Activated T-cell treated with anti-CD3 and anti-CD28 coated beads for 1 hour (primary cell): ENCODE measurements at places on chromosomes 1 and 21.

DNA sequence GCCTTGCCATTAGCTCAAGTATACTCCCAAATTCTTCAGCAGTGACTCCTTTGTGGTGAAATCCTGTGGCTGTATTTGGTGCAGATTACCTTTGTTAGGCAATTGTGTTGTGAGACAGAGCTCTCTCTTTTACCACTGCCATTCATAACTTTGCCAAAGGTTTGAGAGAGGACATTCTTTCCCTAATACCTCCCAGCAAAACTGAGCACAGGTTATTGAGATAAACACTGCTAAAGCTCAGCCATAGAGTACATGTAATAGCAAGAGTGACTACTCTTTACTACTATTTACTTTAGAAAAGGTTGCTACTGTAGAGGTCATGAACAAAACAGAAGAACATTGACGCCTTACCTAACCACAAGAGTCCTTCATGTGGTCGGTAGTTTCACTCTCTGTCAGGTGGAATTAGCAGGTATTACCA, 514.0 kb upstream of the ADAMTS5 start:
- no peak for DNase-seq

DNA sequence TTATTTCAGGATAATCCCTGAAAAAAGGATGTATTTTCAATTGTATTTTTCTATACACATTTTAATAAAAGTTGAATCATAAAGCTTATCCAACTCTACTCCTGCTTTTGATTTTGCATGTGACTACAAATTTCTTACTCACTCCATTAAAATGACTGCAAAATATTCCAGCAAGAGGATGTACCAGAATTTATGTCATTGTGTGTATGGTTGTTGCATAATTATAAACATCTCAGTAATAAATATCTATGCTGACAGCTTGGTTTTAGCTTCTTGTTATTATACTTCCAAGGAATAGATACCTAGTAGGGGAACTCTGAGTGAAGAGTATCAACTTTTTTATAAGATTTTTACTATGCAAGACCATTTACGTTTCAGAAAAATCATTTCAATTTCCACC, 463.2 kb upstream of the RUNX1 start:
- DNase-seq: no peak

GRCh38 chr1:69710484-69711189, 142.9 kb downstream of the LRRC7 start:
- no peak for DNase-seq

DNA sequence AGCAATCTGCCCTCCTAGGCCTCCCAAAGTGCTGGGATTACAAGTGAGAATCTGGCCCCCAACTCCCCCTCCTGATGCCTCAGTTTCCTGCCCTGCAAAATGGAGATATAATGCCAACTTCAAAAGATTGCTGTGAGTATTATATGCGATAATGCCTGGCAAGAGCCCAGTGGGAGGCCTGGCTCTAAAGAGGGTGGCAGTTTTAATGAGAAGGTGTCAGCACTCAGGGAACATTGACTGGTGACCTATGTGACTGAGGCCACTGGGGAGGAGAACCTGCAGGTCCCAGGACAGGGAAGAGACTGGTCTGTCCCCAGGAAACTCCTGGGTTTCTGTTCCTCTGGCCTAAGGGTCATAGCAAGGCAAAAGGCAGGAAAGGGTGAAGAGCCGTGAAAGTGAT, 11.0 kb downstream of the HSPG2 start:
- no peak for DNase-seq

GRCh38 chr1:7171168-7171567, 385.9 kb downstream of the CAMTA1 start:
- no peak for DNase-seq

- DNase-seq: no peak
These were observed 325.8 kb downstream of the MATN1 start for GRCh38 chr1:30397576-30397975.

GRCh38 chr1:208250613-208251012, 6.4 kb upstream of the PLXNA2 start:
- DNase-seq: no peak

- DNase-seq: no peak
These were observed 187.8 kb upstream of the HP1BP3 start for GRCh38 chr1:20974951-20975350.

- no peak for DNase-seq
These were observed 21.3 kb downstream of the UROD start for GRCh38 chr1:45033356-45033755.

DNA sequence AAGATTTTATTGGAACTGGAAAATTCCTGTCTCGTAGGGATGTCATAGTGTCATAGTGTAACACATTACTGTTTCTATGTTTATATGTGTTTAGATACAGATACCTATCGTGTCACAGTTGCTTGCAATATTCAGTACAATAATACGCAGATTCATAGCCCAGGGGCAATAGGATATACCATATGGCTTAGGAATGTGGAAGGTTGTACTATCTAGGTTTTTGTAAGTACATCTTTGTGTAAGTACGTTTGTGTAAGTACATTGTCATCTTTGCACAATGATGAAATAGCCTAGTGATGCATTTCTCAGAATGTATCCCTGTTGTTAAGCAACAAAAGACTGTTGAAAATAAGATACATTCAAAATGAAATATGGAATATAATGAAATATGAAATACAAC, 68.9 kb downstream of the CAMTA1 start:
- DNase-seq: no peak
